ENCODE measurements at places on chromosomes 2 and 18.
A peak's percentile ranks its signal among the peaks of the same experiment; 100 is the strongest.

- DNase-seq: no peak
Measured at GRCh38 chr18:79529991-79530390, 134.3 kb downstream of the NFATC1 start.

GRCh38 chr2:70861777-70862625 lies 26.4 kb upstream of the CD207 start:
- peak; percentile 87 for DNase-seq

DNA sequence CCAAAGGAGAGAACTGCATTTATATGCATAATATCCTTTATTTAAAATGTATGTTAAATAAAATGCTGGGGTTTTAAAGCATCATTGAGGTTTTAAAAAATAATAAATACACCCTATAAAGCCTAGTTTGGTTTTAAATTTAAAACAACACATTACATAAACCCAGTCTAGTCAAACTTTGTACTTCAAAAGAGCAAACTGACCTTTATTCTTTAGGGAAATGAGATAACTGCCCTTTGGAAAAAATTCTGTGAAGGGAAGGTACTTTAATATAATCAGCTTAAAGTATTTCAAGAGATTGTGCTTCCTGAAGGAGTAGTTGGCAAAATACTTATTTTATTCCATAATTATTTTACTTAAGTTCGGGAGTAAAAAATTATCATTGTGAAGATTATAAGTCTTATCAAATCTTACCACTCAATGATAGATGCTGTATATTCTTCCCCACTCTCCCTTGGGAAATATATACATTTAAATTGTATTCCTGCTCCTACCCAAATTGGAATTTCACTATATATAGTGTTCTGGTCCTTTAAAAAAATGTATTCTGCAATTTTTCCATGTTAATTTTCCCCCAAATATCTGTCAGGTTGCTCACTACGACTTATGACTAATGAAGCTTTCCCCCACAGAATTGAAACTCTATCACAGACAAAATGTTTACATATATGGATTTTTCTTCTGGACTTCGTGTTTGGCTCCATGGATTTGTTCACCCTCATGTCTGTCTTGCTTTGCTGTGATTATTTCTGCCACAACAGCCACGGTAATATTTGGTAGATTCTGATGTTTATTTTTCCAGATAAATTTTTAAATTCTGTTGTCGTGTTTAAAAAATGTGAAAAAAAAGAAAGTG lies 42.1 kb downstream of the ZC3H6 start:
- no peak for DNase-seq

DNA sequence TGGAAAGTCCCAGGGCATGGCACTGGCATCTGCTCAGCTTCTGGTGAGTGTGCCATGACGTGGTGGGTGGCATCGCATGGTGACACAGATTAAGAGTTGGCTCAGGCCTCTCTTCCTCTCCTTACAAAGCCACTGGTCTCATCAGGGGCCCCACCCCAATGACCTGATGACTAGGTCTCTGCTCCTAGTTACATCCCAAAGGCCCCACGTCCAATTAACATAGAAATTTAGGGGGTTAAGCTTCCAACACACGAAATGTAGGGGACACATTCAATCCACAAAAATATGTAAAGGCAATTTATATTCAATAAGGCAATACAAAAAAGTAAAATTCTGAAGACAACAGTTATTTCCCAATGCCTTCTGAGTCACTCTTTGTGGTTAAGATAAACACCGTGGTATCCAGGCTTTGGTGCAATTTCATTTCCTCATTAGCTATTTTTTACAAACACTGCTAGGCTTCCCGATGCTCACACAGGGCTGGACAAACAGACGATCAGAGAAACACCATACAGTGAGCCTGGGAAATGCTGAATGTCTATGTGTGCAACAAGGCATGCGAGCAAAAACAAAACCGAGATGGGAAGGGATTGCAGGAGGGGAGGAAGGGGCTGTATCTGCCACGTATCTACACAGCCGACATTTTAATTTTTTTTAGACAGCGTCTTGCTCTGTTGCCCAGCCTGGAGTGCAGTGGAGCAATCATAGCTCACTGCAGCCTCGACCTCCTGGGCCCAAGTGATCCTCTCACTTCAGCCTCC lies 67.2 kb downstream of the MBP start:
- DNase-seq: no peak

- DNase-seq: peak; percentile 35
Measured at GRCh38 chr2:241891315-241891987, 21.9 kb downstream of the RTP5 start.

DNA sequence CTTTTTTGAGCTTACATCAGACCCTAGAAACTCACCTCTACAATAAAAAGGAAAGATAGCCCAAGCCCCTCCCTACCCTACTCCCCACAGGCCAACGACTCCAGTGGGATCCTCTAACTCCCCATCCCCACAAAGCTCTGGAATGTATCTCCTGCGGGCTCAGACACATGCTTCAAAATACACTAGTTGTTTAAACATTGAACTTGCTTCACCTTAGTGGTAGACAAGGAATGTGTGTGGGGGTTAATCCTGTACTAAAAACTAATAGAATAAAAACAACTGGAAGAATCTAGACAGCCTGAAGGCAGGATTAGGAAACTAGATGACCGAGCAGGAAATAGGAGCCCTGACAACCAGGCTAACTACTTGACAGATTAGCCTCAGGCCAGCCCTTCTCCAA lies 211.5 kb downstream of the SUCLG1 start:
- DNase-seq: no peak

GRCh38 chr18:41410006-41410405 lies 545.0 kb upstream of the PIK3C3 start:
- DNase-seq: no peak

DNA sequence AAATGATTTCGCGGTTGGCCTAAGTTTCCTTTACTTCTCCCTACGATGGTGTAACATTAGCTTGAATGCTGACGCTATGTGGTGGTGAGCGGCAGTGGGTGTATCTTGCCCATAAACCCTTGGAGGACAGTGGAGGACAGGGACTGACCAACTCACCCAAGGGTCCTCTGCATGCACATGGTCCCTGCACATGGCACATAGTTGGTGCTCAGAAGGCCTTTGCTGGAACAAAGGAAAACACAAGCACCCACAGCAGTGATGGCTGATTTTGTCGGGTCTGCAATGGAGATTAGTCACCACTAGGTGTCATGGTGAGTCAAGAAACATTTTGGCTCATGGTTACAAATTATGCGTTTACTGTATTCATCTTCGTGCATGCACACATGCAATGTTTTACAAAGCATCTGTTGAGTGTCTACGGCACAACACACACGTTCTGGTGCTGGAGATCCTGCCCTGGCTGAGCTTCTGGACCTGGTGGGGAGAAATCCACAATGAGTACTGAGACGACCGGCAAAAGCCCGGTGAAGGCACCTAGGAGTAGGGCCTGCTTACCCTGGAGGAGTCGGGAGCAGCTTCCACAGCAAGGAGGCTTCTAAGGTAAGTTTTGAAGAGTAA lies 44.0 kb downstream of the PDCL3 start:
- DNase-seq: peak; percentile 53

DNA sequence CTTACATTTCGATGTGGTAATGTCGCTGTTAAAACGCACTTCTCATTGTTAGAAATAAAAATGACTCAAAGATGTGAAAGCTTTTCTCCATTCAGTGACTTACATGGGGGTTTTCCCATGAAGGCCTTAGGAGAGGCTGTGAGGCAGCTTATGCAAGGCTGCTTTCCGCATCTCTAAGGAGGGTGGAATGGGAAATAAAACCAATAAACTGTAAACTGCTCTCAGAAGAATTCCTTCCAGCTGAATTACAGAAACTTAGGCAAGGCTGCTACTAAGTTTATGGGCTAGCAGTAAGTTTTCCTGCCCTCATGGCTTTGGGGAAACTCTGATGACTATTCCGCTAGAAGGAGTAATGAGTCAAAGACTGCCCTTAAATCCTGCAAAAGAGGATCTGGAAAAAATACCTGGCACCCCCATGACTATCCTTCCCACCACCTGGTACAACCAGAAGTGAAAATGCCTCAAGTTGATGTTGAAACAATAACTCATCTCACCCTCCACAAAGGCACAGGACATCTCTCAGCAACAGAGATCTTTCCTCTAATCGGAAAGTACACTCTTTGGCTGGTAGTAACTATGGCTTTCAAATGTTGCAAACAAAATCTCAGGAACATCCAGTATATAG lies 97.7 kb upstream of the SMAD7 start:
- no peak for DNase-seq

DNA sequence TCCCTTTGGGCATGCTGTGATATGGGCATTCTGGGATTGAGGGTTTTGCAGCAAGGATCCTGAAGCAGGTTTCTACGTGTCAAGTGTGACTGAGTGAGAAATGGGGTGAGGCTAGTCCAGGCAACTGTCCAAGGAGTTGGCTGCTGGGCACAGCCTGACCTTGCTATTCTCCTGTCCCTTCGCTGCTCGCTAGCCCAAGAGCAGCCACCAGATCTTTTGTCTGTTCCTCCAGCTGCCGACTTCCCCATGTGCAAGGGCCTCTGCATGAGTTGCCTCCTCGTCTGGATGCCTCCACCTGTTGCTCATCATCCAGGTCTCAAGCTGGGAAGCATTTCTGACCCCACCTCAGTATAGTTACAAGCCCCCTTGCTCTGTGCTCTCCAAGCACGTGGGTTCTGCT lies 71.1 kb downstream of the DYSF start:
- no peak for DNase-seq

- DNase-seq: no peak
Measured at GRCh38 chr18:36665952-36666351, 162.8 kb downstream of the TPGS2 start.

Measured in G401 (cell line).